Suprapubic skin (tissue), 4 donors: ENCODE measurements at places on chromosomes 7 and 10.

GRCh38 chr7:144792050-144792449 lies 43.8 kb downstream of the TPK1 start:
- no peak for DNase-seq

- no peak for DNase-seq
Measured at GRCh38 chr7:18221377-18222293, 194.0 kb upstream of the PRPS1L1 start.

GRCh38 chr10:77513781-77514331 lies 123.8 kb downstream of the KCNMA1 start:
- no peak for DNase-seq

DNA sequence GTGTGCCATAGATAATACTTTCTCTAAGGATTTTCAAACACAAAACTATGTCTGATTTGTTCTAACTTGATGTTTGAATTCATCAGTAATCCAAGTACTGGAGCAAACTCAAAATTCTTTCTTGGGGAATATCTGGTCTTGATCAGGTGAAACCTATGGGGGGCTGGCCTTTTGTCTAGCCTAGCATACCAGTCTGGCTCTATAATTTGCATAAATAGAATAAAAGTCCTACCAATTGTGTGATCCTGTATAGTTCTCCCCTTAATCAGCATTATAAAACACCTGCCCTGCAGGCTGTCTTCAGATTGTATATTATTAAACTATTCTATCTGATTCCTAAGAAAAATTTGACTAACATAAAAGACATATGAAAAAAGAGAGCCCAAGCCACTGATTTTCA lies 233.8 kb upstream of the LRRN3 start:
- no peak for DNase-seq

- peak; percentile 72 for DNase-seq
Measured at GRCh38 chr10:129958629-129959543, 5.2 kb downstream of the EBF3 start.

GRCh38 chr10:129964611-129965424 lies 744 bp upstream of the EBF3 start:
- DNase-seq, result peak; percentile 80

DNA sequence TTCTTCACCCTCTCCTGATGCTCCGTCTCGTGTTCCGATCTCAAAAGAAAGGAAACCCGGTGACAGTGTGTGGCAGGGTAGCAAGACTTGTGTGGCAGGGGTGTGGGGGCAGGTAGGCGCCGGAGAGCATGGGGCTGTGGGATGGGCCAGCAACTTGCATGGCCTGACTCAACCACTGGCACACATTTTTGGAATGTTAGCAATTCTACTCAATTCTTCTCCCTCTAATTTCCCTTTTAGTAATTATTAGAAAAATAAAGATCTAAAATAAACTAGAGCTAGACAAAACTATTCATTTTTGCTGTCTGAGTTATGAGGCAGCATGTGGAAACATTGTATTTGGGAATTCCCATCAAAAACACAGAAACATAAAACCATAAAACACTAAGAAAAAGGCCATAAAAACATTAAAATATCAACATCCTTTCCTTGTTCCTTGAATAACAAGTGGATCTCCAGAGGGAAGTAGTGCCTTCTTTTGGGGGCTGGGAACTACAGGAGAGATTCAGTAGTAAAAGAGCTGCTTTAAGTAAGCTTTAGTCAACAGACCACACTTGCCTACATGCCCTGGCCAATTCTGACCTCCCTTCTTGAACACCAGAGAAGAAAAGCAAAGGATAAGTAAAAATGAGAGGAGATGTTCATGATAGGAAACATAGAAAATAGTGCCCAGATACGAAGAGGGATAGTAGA lies 21.8 kb downstream of the SEMA3C start:
- DNase-seq, result no peak

GRCh38 chr7:4267341-4268039 lies 414.6 kb upstream of the FOXK1 start:
- no peak for DNase-seq
